ENCODE measurements at places on chromosomes 7 and 10.

DNA sequence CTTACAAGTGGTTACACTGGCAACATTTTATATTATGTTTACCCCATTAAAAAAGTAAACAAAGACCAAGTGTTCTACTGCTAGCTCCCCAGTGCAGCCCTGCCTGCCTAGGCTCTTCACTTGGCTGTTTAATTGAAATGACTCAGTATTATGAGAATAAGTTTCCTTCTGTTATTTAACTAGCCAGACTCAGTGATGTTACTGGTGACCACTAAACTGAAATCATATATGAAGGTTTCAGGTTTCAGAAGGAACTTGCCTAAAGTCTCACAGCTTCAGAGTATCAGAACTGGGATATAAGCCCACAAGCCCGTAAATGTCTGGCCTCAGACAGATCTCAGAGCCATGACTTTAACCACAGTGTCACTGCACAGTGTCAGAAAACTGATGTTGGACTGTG lies 66.8 kb upstream of the EXOC4 start:
- no peak for DNase-seq

- no peak for DNase-seq
Measured at GRCh38 chr10:78821052-78821451, 247.7 kb upstream of the ZMIZ1 start.

- peak; percentile 35 for DNase-seq
Measured at GRCh38 chr10:74189999-74190421, 39.0 kb downstream of the ADK start.

- peak; percentile 44 for DNase-seq
Measured at GRCh38 chr10:24503461-24504320, 220.0 kb downstream of the ARHGAP21 start.

DNA sequence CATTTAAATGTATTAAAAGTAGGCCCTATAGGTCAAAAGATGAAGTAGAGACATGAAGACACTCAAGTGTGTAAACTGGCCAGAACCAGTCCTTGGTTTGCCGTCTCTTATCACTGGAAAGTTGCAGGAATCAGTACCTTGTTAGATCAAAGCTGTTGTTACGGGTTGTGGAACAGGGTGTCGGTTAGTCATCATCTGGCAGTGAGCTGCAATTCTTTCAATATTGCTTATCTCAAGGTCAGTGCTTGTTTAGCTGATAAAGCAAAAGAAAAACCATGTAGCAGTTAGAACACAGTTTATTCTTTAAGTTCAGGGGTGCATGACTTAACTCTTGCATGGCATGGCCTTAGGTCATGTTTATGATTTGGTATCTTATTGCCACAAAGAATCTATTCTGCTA lies 10.0 kb upstream of the SLC13A1 start:
- DNase-seq = no peak

- peak; percentile 35 for DNase-seq
Measured at GRCh38 chr7:26397796-26398426, 106.2 kb downstream of the SNX10 start.

GRCh38 chr7:142455392-142455791 lies 197.5 kb upstream of the PRSS58 start:
- no peak for DNase-seq

All from activated T-cell treated with anti-CD3 and anti-CD28 coated beads, Interleukin-2, amount 50 U/mL, for 72 hours (primary cell).